ENCODE measurements at places on chromosomes 2 and 18.

DNA sequence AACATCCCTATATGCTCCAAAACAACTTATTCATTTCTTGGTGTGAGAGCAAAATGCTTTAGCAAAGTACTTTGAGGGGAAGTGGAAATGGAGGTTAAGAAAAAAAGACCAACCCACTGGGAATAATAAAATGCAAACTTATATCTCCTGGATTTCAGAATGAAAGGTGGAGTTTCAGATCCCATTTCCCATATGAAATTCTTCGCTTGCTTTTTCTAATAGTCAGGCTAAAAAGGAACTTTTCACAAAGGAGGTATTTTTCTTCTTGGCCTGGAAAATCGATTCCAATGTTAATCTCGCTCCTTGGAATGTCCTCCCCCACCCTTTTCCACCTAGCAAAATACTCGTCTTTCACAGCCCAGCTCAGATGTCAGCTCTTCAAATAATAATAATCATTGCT, 360.9 kb downstream of the LPIN1 start:
- no peak for DNase-seq

DNA sequence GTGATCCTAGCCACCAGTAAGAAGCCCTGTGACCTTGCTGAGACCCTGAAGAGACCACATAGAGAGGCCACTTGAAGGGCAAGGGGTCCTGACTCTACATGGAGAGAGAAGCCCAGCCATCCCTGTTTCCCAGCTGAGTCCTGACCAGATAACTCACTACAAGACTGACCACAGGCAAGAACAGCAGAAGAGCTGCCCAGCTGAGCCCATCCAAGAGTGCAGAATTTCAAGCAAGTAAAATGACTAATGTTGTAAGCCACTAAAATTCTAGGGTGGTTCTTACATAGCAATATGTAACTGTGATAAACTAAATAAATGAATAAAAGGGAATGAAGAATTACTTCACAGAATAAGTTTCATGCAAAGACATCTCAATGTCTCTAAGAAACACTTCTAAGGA, 58.4 kb upstream of the WIPF1 start:
- no peak for DNase-seq

DNA sequence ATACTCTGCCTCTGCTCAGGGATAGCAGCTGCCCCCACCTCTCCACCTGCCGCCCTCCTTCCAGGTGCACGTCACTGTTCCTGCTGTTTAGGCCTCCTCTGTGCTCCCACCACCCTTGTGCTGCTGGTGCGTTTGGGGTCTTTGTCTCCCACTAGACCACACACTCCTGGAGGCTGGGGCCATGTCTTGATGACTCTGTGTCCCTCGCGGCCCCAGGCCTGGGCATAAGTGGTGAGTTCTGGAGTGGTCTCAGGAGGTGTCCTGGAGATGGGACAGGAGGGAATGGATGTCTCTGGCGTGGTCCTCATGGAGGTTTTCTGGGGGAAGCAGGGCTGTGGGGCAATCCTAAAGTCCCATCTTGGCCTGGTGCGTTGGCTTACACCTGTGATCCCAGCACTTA, 132.1 kb downstream of the TFCP2L1 start:
- no peak for DNase-seq

GRCh38 chr2:44980751-44981713, 28.2 kb downstream of the SIX2 start:
- no peak for DNase-seq

DNA sequence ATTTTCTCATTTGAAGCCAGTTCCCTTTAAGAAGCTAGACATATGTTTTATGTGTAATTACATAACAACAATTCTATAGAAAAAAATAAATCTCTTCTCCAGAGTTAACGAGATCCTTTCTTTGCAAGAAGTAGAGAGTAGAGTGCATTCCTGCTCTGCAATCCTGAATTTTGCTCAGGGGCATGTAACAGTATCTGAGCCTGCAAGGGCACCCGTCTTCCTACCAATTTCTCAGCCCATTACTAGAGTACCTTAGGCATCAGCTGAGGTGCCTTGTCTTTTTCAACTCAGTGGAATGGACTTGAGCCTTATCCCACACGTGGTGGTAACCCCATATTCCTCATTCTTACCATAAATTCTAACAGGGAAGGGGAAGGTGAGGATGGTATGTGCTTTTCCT, 205.9 kb downstream of the IKZF2 start:
- no peak for DNase-seq

DNA sequence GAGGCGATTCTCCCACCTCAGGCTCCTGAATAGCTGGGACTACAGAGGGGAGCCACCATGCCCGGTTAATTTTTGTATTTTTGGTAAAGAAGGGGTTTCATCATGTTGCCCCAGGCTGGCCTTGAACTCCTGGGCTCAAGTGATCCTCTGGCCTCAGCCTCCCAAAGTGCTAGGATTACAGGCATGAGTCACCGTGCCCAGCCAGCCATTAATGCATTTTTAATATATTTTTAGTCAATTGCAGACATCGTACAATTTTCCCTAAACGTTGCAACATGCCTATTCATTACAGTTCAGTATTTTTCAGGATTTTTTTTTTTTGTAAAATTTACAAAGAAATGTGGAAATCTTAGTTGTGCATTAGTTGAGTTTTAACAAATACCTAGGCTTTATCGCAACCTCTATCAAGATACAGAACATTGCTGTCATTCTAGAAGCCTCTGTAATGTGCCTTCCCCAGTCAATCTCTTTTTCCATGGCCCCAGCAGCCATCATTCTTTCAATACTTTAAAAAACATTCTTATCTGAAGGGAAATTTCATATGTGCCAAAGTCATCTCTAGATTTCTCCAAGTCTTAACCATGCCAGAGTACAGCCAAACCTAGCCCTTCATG, 14.7 kb downstream of the NABP1 start:
- DNase-seq, result no peak

GRCh38 chr2:173948842-173949241, 16.3 kb downstream of the SP3 start:
- DNase-seq, result no peak

DNA sequence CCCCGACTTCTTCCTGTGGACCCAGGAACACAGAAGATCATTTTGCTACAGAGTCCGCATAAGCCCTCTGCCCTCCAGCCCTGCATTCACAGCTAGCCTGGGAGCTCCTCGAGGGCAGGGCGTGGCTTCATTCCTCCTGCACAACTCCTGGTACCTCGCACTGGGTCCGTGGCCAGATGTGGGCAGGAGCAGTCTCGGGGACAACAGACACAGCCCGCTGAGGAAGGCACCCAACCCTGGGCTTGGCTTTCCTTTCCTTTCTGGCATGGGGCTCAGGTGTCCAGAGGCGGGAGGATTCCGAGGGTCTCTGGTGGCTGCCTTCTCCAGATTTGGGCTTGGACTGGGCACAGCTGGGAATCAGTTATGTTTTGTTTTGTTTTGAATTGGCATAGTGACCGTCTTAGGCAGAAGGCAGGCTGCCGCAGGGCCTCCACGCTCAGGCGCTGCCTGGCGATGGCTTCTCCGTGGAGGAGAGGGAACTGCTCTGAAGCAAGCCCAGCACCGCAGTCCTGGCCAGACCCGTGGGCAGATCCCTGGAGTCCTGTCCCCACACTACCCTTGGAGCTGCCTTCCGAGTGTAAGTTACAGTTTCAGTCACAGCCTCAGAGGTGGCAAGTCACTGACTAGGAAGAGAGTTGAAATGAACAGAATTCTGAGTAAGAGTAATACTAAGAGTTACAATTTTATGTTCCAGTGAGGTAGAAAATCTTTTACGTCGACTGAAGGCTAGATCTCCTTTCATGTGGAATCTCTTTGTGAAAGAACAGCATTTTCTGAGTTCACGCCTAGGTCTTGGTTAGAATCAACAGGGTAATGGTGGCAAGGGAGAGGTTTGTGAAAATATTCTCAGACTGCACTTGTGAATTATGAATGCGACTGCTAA, 47.9 kb downstream of the LDLRAD4 start:
- DNase-seq, result no peak

- DNase-seq, result no peak
Observed at GRCh38 chr18:61833978-61834377, 58.8 kb downstream of the RNF152 start.

GRCh38 chr2:11784280-11784679, 37.8 kb downstream of the LPIN1 start:
- no peak for DNase-seq

- no peak for DNase-seq
Observed at GRCh38 chr2:207983641-207984042, 41.7 kb downstream of the PLEKHM3 start.

DNA sequence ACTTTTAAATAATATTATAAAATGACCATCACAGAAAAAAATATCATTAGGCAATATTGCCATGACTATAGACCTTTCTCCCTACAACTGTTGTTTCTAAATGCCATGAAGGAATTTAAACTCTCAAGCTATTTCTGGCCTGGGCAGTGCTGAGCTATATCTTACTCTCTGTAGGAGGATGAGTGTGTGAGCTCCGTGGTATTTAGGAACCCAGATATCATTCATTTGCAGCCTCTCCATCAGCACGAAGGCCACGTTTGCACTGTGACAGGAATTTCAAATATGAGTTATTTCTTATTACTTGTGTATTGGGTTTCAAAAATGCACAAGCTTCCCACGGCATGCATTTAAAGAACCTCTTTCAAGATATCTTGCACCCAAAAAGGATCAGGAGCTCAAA, 35.0 kb upstream of the SOX11 start:
- DNase-seq, result no peak

DNA sequence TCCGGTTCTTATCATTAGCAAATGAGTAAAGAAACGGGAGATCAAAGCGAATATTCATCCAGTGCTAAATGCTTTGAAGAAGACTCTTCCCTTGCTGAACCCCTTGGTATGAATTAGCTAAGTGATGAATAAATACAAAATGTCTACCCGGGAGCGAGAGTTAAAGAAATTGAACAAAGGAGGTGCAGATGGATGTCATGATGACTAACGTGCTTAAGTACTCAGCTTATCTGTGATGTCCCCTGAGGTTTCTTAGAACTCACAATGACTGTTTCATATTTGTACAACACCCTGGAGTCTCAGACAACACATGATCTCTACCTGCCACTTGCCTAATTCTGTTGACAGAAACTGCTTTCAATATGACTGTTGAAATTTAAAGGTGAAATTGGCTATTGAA, 148.5 kb downstream of the TMEM200C start:
- no peak for DNase-seq

- DNase-seq, result peak; percentile 29
Observed at GRCh38 chr2:23533338-23533695, 148.3 kb downstream of the KLHL29 start.

GRCh38 chr2:95041060-95041823, 15.7 kb downstream of the MAL start:
- DNase-seq, result no peak

- DNase-seq, result no peak
Observed at GRCh38 chr2:22283436-22283835, 1101.5 kb upstream of the KLHL29 start.

GRCh38 chr2:167653131-167653530, 594.3 kb downstream of the STK39 start:
- no peak for DNase-seq

DNA sequence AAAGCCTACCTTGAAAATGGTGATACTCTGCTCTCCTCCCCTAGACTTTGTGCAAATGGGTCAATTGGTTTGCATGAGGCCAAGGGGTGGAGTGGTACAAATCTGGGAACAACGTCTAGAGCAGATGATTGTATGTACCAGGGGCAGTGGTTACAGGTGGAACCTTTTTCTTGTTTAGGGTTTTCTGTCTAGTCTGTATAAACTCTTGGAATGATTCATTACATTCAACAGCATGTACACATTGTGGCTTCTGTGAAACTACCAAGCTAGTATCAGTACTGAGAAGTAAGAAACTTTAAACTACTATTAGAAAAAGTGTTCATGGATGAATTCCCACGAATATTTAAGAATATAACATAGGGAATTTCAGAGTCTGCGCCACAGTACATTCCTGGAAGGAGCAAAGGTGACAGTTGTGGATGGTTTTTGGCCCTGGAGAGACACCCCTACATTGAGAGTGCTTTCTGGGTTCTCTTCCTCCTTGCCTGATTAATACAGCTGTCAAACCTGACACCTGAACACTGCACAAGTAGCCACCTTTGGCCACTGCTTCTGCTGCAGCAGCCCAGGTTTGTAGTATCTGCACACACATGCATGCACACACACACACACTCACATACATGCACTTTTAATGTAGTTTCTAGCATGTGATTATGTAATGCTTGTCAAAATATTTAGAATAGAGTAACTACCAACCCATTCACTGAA, 30.0 kb downstream of the CFAP221 start:
- no peak for DNase-seq

GRCh38 chr18:28808373-28808772, 631.4 kb upstream of the CDH2 start:
- no peak for DNase-seq

- DNase-seq, result no peak
Observed at GRCh38 chr18:77066689-77067088, 65.9 kb downstream of the MBP start.

- DNase-seq, result no peak
Observed at GRCh38 chr2:143451642-143452281, 322.5 kb downstream of the ARHGAP15 start.

GRCh38 chr18:29157905-29158304, 981.0 kb upstream of the CDH2 start:
- DNase-seq, result no peak

DNA sequence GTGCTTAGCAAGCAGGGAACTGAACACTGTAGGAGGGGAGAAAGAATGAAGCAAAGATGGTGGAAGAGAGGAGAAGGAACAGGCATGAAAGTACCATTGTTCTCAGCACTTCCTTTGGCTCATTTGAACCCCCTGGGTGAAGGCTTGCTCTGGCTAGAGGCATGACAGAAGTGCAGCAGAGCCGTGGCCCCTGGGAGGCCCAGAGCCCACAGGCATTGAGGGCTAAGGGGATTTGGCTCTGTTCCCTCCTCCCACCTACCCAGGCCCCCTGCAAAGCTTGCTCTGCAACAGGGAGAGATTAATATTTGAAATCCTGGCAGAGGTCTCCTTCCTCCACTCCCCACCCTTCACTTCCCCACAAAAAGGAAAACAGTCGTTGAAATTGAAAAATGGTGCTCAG, 262.6 kb downstream of the CELF4 start:
- no peak for DNase-seq

GRCh38 chr2:144140891-144141290, 379.0 kb downstream of the ZEB2 start:
- no peak for DNase-seq

GRCh38 chr2:16633621-16634430, 31.8 kb downstream of the CYRIA start:
- no peak for DNase-seq

GRCh38 chr2:25388491-25388890, 46.8 kb upstream of the DNMT3A start:
- DNase-seq, result no peak

DNA sequence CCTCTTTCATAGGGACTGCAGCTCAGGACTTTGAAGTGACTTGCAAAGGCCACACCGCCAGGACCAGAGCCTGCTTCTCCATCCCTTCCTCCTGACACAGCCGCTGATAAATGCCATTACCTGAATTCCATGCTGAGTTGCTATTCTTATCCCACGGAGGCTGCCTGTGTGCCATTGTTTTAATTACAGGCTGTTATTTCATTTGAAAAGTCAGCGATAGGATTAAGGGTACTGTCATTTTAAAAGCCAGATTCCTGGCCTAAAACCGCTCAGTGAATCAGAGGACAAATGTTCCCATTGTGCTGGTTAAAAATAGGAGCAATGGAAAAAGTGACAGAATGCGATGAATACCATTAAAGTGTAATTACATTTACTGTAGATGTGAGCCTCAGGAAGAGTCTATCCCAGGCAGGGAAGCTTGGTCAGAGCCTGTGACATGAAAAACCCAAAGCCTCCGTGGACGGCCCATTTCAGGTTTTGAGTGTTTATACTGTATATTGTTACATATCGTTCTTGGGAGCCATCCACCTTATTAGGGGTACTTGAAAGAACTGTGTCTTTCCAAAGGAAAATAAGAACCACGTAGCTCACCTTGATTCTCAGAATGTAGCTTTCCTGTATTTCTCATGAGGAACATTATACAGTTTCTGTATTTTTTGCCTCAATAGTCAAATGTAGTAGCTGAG, 41.3 kb downstream of the PDCL3 start:
- no peak for DNase-seq
